Right forelimb (tissue), 1 donor: ENCODE measurements at places on chromosomes 7 and 10.

- no peak for DNase-seq
These were observed 118.8 kb upstream of the IFRD1 start for GRCh38 chr7:112331492-112331891.

DNA sequence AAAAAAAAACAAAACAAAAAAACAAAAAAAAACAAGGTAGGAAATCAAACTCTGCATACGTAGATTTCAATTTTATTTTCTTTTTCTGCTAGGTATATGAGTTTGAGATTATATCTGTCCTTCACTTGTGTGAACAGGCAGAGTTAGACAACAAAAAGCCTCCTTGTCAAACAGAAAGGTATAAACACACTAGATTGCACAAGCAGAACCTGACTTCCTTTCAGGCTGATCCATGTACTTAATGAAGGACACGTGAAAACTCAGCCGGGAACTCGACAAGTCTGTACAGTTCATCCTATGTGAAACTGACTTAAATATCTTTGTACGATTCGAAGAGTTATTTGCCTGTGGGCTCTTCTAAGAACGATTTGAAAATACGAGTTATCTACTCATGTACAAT is 254.1 kb downstream of the ARL4A start:
- no peak for DNase-seq

- no peak for DNase-seq
These were observed 8.7 kb downstream of the INMT start for GRCh38 chr7:30760514-30761213.

DNA sequence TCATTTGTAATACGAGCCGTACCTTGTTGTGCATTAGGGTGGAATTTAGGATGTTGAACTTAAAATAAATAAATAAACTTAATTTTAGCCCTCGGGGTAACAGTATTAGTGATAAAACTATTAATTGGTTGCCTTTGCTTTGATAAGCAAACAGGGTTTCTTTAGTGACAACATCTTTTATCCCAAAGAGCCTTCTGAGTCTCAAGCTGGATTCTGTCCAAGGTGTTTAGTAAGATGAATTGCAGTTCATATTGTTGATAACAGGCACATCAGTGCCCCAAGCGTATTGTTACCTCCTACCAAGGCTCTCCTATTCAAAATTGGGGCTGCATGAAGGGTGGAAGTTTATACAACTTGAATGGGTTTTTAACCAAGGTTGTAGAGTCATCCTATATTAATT is 144.4 kb upstream of the CELF2 start:
- no peak for DNase-seq

GRCh38 chr10:98030991-98031431 is 590 bp upstream of the CRTAC1 start:
- DNase-seq: peak; percentile 46

DNA sequence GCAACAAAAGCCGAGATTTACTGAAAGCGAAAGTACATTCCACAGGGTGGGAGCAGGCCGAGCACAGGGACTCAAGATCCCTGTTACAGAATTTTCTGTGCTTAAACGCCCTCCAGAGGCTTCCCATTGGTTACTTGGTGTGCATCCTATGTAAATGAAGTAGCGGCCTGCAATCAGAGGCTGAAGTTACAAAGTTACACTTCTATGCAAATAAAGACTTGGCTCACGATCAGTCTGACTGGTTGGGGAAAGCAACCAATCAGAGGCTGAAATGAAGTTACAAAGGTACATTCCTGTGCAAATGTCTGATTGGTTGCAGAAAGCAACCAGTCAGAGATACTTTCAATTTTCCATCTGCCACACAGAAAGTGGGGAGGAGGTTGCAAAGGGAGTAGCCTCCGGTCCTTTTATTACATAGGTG is 4.1 kb downstream of the ACBD7 start:
- peak; percentile 68 for DNase-seq

GRCh38 chr10:86957471-86958115 is at the start of gene MMRN2:
TSS of gene MMRN2 (minus strand) at chr10:86957615. CDS start at chr10:86957541, 74 bp downstream.
- no peak for DNase-seq

DNA sequence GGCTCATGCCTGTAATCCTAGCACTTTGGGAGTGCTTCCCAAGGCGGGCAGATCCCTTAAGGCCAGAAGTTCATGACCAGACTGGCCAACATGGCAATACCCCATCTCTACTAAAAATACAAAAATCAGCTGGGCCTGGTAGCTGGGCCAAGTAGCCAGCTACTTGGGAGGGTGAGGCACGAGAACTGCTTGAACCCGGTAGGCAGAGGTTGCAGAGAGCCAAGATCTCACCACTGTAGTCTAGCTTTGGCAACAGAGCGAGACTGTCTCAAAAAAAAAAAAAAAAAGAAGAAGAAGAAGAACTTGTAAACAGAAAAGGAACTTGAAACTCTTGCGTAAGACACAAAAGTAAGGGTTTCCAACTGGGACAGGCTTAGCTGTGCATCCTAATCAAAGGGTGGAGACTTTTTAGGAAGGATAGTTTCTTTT is 5.6 kb upstream of the IFIT2 start:
- no peak for DNase-seq

GRCh38 chr7:159033956-159034355 is 110.7 kb downstream of the VIPR2 start:
- no peak for DNase-seq

DNA sequence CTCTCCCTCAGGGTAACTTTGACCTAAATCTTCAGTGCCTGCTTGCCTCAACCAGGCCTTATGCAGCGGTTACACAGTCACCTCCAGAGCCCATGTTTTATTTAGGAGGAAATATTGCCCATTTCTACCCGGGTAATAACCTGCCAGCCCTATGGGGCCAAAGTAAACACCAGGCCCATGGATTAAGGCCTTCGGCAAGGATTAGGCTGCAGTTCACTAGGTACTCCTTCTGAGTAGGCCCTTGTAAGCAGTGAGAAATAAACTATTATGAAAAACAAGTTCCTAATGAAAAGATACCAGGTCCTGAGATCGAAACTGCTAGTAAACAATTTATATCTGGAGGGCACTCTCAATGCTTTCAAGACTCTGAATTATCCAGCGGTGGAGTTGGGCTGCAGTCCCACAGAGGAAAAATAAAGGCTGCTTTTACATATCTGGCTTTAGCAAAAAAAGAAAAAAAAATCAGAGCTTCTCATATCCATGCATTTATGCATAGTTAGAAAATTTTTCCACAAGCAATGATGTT is 3.7 kb upstream of the HOXA10 start:
- peak; percentile 48 for DNase-seq

GRCh38 chr10:14074062-14074884 is 256.5 kb downstream of the FRMD4A start:
- peak; percentile 85 for DNase-seq

DNA sequence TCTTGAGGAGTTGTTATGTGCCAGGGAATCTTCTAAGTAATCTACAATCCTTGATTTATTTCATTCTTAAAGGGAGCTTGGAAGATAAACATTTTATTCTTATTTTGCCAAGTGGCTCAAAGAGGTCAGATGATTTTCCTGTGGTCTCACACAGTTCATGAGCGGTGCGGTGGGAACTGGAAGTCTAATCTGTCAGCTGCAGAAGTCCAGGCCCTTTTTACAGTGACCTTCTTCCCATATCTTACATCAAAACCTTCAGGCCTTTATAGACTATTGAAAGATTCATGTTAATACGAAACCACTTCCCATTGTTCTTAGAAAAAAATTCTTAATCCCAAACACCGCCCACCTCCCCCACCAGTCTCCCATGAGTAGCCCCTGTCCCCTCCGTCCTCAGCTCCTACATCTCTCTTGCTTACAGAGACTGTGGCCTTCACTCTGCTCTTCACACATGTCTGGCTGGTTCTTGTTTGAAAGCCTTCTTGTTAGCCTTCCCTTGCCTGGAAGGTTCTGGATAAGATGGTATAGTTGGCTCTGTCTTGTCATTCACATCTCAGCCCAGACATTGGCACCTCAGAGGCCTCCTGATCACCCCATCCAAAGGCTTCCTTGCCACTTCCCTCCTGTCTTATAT is 61.5 kb downstream of the ITGA8 start:
- no peak for DNase-seq

GRCh38 chr7:44949303-44949702 is 29.5 kb downstream of the MYO1G start:
- no peak for DNase-seq

GRCh38 chr7:33072471-33072870 is 9.9 kb upstream of the NT5C3A start:
- no peak for DNase-seq

DNA sequence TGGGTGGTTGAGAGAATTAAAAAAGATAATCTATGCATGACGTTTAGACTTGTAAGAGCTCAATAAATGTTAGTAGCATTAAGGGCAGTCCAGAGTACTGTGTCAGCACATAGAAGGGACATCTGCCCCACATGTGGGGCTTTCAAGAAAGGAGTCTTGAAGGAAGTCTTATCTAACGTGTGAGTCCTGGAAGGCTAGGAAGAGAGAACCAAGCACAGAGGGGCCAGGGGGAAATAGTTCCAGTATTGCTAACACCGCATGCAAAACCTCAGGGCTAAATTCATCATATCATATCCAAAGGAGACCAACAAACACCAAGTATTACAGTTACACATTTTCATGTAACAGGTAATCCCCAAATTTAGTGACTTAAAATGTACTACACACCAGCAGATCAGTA is 122.7 kb downstream of the AOAH start:
- DNase-seq: no peak

GRCh38 chr7:122305475-122306319 is 1.1 kb upstream of the FEZF1 start:
- DNase-seq: no peak

- no peak for DNase-seq
These were observed 223.4 kb downstream of the BMPER start for GRCh38 chr7:34128762-34129161.

- DNase-seq: no peak
These were observed 49.2 kb downstream of the RASGEF1A start for GRCh38 chr10:43217563-43218205.

GRCh38 chr10:4397337-4397736 is 428.7 kb upstream of the AKR1E2 start:
- DNase-seq: no peak

- no peak for DNase-seq
These were observed 203.6 kb upstream of the AKR1E2 start for GRCh38 chr10:4622384-4622783.

GRCh38 chr10:133528296-133528844 is 1.2 kb downstream of the CYP2E1 start:
- DNase-seq: no peak

GRCh38 chr10:1199897-1200721 is 143.9 kb downstream of the WDR37 start:
- DNase-seq: no peak

DNA sequence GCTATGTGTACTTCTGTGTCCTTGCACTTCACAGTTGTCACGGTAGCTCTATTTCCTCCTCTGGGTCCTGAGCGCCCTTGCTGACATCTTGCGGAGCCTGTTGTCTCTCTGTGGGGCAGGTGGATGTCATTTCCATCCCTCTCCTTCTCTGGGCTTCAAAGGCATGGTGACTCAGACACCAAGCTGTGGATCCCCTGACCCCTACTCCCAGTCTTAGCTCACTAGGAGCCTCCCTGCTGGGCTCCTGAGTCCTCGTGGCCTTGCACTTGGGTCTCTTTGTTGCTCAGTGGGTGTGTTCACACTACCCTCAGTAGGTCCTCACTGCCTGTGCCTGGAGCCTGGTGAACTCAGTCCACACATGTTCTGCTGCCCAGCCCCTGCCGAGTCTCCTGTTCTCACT is 100.3 kb upstream of the PAX2 start:
- DNase-seq: no peak

DNA sequence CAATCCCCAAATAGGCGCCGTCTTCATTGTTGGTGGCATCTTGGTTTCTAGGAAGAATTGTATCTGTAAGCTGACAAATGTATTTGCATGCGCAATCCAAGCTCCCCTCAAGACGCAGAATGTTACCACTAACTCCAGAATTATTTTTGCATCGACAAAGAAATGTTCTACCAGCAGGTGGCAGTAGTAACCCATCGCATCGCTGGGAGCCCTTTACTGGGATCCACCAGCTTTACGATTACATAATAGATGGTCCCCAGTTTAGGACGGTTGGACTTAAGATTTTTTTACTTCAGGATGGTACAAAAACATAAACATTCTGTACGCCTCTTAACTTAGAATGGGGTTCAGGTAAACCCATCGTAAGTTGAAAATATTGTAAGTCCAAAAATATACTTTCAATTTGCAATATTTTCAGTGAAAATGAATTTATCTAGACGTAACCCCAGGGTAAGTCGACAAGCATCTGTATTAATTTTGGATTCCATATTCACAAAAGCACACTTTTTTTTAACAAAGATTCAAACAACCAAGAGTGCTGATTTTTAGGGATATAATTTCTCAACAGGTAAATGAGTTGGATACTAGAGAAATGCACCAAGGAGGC is 114.0 kb upstream of the COBL start:
- DNase-seq: peak; percentile 69

GRCh38 chr10:17805330-17805729 is 3.8 kb upstream of the MRC1 start:
- no peak for DNase-seq

DNA sequence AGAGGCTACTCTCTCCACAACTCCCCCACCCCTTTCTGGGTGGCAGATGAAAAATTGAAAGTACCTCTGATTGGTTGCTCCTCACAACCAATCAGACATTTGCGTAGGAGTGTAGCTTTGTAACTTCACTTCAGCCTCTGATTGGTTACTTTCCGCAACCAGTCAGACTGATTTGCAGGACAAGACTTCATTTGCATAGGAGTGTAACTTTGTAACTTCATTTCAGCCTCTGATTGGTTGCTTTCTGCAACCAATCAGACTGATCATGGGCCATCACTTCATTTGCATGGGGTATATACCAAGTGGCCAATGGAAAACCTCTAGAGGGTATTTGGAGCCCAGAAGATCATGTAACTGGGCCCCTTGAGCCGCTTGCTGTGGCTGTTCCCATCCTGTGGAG is 25.6 kb downstream of the CDNF start:
- no peak for DNase-seq

- DNase-seq: no peak
These were observed 341.5 kb downstream of the ELMO1 start for GRCh38 chr7:37107047-37107750.

DNA sequence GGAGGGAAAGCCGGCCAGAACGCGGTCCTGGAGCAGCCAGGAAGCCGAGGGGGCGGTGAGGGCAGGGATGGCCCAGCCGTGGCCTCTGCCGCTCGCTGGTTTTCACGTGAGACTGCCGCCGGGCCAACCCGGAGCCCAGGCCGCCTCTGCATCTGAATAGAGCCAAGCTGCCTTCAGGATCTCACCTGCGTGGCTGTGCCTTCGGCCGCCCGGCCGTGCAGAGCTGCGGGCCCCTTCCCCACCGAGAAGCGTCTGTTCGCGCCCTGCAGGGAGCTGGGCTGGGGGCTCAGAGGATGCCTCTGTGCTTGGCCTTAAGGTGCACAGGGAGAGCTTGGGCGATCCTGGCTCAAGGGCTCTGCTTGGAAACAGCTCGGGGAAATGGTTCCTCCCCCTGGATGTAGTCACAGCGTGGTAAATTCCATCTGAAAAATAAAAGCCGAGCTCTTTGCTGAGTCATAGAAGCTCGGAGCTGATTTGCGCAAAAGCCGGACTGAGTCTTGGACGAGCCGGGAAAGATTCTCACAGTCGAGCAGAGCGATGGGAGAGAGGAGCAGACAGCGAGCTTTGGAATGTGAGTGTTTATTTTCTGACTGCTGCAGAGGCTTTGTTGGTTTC is at the start of gene JAKMIP3:
TSS of gene JAKMIP3 (plus strand) at position 456 of the 615 bp plus-strand sequence. CDS start 38,863 bp downstream, outside the sequence.
- peak; percentile 58 for DNase-seq

- peak; percentile 64 for DNase-seq
These were observed 521 bp downstream of the LIMK1 start for GRCh38 chr7:74083928-74084721.

- no peak for DNase-seq
These were observed 1119.2 kb downstream of the CNTNAP2 start for GRCh38 chr7:147235645-147236382.
